Stimulated activated CD4-positive, alpha-beta T cell treated with anti-CD3 and anti-CD28 coated beads, Interleukin-12 subunit alpha, Interleukin-12 subunit beta, amount 100 ng/mL, for 4 hours (primary cell): ENCODE measurements at places on chromosomes 4 and X.

DNA sequence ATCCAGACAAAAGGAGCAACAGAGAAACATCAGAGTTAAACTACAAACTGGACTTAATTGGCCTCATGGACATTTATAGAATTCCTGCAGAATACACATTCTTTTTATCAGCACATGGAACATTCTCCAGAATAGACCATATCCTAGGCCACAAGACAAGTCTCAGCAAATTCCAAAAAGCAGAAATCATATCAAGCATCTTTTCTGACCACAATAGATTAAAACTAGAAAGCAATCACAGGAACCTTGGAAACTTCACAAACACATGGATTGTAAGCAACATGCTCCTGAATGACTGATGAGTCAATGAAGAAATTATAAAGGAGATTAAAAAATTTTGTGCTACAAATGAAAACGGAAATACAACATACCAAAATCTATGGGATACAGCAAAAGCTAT is 526.7 kb downstream of the PCDH7 start:
- no peak for DNase-seq

GRCh38 chrX:123859409-123859845 is 426 bp upstream of the XIAP start:
- no peak for DNase-seq

DNA sequence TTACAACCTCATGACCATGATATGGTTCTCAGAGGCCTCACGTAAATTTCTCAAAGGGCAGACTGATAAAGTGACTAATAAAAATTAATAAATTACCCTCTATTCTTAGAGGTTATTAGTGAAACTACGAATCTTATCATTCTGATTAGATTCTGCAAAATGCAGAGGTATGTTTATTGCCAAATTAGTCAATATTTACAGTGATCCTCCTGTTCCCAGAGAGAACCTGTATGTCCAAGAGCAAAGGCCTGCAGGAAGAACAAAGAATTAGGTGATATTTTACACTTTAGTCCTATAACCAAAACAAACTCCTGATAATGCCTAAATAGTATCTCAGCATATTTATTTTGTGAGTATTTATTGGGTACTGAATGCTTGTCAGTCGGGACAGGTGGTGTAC is 58.1 kb downstream of the FAM13A start:
- no peak for DNase-seq

DNA sequence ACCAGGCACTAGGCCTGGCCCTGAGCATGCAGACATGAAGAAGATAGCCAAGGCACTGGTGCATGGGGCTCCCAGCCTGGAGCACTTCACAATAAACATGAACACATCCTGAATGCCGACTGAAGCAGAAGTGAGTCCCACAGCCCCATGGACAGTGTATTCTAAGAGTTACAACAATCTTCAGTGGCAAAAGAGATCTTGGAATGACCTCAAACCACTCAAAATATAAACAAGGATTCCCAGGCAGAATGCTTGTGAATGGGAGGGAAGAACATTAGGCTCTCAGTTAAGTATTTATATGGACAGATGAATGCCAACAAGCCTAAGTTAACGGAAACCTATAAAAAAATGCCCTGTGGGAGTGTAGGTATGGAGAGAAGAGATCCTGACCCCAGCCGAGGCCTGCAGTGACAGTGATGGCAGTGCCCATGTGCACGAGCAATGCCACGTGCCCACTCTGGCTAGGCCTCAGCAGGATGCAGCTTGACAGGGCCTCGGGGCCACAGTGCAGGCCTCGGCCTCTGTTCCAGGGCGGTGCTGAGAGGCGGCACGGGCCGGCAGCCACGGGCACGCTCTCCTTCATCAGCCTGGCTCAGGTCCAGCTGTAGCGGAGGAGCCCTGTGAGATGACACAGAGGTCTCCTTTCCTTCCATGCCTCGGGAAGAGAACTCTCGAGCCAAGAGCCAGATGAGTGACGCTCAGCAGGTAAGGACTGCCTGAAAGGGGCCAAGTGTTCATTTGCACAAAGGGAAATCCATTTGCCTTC is 49.2 kb downstream of the IRF2 start:
- no peak for DNase-seq

GRCh38 chr4:173301518-173302201 is 32.5 kb downstream of the HMGB2 start:
- no peak for DNase-seq

GRCh38 chr4:109298279-109299010 is 4.0 kb downstream of the COL25A1 start:
- no peak for DNase-seq

DNA sequence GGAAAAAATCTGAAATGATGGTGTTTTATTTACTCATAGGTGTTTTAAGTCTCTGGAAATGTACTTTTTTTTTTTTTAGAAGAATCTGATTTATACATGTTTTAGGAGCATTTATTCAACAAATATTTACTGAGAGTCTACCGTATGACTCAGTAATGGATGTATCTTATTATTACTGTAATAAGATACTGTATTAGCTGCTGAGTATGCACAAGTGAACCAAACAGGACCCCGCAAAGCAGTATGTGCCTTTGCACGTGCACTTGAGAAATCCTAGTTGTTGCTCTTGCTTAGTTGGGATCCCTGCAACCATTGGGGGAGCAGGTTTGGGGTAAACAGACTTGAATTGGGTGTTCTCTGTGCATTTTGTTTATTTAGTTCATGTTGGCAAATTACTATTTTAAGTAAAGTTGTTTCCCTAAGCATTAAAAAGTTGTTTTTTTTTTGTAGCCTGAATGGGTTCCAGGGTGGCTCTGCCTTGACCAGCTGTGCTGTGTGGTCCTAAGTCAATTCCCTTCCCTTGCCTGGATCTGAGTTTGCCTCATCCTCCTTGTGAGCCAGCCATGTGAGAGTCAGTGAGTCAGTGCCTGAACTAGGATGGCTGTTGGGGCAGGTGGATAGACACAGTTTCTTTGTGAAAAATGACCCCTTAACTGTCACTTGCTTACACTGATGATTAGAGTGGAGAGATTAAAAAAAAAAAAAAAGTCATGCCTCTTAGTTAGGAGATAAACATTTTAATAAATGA is 27.7 kb downstream of the DCUN1D4 start:
- DNase-seq: no peak

- DNase-seq: no peak
Observed at GRCh38 chrX:129682979-129683378, 28.2 kb upstream of the APLN start.

DNA sequence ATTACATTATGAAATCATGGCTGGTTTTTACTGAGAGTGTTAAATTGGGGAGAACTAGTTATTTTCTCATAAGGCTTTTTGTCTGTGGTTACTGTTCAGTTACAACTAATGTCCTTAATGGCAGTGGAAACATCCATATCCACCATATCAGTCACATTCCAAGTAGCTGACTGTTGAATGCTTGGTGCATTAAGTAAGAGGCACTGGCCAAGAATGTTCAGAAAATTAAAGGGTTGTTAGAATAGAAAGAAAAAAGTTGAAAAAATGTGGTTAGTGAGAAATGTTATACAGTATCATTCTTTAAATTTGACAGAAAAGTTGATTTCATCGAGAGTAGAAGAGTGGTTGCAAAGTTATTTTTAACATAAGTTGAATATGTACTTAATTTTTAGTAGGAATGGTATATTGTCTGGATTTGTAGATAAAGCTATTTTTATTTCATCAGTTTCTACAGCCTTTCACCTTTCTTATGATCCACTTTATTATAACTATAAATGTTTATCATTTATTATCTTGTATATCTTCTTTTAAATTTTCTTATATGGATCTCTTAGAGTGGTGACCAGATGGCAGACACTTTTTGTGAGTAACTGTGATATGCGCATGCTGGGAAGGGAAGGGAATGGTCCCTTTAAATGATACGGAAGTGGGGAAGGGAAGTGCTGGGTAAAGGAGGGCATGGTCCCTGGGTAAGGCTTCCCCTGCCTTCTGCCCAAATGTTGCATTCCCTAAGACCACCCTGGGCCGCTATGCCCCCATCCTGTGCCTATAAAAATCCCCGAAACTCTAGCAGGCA is 2407.1 kb downstream of the ARAP2 start:
- DNase-seq: no peak

DNA sequence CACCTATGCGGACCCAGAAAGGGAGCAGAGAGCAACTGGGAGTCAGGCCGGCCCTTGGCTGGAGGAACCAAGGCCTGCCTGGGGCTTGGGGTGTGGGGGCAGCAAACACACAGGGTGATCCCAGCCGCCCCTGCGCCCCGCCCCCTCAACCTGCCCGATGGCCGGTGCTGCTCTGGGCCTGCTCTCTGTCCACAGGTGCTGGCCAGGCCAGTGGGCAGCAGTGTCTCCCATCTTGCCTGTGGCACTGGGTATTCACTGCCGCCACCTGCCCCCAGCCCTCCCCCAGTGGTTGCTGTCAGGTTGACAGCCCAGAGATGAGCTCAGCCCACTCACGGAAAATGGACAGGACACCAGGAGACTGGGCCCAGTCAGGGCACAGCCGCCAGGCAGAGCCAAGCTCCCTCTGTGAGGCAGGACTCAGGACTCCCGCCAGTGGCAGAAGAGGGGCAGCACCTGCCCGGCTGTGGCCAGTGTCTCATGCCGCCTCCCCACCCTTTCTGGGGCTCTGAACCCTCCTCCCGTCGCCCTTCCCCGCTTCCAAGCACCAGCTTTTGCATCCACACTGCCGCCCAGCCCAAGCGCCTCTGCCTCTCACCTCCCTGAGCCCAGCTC is 4.7 kb downstream of the NKX1-1 start:
- no peak for DNase-seq

GRCh38 chr4:52640808-52641565 is 18.1 kb downstream of the USP46 start:
- DNase-seq: no peak

DNA sequence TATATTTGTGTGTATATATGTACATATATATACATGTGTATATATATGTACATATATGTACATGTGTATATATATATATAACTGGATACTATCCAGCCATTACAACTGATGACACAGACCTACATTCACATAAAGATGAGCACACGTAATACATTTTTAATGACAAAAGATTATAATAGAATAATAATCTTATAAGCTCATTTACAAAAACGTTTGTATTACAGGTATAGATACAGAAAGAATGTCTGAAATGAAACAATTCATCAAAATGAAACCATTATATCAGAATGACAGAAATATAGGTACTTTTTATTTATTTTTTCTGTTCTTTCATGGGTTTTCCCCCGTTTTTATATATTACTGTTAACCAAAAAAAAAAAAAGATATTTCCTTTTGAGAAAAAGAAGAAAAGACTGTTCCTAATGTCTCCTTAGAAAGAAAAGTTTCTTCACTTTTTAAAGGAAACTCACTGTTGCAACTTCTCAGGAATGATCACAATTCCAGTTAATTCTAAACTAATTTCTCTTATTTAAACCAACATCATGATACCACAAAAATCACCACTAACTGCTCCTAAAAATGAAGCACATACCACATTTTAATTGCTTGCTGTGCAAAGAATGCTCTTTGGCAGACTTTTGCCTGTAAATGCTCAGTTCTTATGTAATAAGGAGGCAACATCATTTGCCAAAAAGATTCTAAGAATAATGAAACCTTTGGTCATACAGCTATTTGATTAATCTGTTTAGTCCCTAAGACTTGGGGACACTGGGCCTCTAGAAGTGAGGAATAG is 18.9 kb downstream of the LEF1 start:
- DNase-seq: no peak

GRCh38 chr4:176745902-176746301 is 46.8 kb downstream of the VEGFC start:
- DNase-seq: no peak

DNA sequence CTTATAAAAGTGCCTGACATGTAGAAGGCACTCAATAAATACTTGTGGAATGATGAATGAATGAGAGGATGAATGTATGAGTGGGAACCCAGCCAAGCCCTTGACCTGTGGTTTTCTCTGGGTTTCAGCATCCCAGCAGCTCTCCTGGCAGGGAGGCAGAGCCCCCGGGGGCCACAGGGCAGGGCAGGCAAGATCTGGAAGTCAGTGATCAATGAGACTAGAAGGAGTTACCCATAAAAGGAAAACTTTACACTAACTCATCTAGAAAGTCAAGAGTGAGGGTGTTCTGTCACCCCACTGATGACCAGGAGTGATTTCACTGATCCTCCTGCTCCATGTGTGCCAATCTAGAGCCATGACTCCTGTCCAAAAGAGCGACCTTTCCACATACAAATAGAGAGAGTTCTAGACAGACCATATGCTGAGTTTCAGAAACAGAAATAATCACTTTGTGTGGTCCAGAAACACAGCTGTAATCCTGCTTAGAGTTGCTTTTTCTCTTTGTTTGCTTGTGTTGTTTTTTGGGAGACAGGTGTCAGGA is 37.4 kb downstream of the MGARP start:
- DNase-seq: no peak

GRCh38 chr4:156512622-156513021 is 459.0 kb downstream of the PDGFC start:
- DNase-seq: no peak

- no peak for DNase-seq
Observed at GRCh38 chrX:69088171-69088938, 76.9 kb downstream of the PJA1 start.

DNA sequence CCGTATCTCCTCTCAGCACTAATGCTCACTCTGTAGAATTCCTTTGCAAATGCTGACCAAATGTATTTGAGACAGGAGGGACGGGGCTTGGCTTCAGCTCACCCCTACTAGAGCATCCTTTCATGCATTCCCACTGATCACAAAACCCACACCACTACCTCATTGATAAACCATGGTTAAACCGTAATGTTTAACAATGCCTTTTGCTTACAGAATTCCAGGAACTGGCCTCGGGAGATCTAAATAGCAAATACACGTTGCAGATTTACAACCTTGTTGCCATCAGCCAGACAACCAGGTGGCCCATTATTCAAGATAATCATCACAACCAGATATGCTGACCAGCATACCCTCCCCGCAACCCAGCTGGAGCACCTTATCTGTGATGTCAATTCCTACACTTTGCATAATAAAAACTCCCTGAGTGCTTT is 391.9 kb downstream of the KCTD8 start:
- DNase-seq: no peak

DNA sequence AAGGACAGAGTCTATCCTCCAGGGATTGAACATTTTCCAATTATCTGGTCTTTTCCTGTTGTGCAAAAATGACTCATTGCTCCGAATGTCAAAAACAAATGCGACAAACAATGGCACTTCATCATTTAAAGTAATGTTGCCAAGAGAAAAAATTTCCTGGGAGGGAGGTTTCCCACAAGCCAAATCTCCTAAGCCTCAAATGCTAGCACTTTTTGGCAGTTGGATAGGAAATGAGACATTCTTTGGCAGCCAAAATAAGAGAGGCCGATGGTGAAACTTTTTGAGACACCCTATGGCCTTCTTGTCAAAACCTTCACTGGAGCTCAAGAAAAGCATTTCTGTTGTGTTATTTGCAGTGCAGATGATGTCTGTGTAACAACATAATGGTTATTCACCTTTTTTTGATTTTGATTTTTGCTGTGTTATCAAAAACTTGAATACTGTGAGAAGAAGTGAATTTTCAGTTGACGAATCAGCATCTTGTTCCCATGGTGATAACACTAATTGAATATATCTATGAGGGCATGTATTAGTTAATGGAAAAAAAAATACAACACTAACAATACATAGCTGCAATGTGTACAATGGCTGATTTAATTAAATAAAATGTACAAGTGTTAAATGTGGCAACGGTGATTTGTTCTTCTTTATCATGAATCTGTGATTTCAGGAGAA is 333.8 kb downstream of the ANK2 start:
- no peak for DNase-seq
